ENCODE measurements at places on chromosomes 13 and 19. TPM values are rescaled to one million over a fixed set of nuclear protein-coding genes. Genes with fewer than 3 reads are reported as not detected.

The ADAMTS10 gene
- total RNA-seq, result 10.6 TPM

The CGB5 gene
- not detected for total RNA-seq

The UBE2M gene
- total RNA-seq, result 96.0 TPM

The NLRP5 gene
- not detected for total RNA-seq

The COX7A1 gene
- not detected for total RNA-seq

The CERS4 gene
- 33.1 TPM for total RNA-seq

Measured in activated CD4-positive, alpha-beta T cell treated with anti-CD3 and anti-CD28 coated beads, Interleukin-2, amount 10 ng/mL, durations not matched to agents 7 days and 5 days (primary cell).